ENCODE measurements at places on chromosomes 5 and 9.

- DNase-seq, result no peak
Measured at GRCh38 chr9:98010445-98010844, 27.3 kb downstream of the ANP32B start.

DNA sequence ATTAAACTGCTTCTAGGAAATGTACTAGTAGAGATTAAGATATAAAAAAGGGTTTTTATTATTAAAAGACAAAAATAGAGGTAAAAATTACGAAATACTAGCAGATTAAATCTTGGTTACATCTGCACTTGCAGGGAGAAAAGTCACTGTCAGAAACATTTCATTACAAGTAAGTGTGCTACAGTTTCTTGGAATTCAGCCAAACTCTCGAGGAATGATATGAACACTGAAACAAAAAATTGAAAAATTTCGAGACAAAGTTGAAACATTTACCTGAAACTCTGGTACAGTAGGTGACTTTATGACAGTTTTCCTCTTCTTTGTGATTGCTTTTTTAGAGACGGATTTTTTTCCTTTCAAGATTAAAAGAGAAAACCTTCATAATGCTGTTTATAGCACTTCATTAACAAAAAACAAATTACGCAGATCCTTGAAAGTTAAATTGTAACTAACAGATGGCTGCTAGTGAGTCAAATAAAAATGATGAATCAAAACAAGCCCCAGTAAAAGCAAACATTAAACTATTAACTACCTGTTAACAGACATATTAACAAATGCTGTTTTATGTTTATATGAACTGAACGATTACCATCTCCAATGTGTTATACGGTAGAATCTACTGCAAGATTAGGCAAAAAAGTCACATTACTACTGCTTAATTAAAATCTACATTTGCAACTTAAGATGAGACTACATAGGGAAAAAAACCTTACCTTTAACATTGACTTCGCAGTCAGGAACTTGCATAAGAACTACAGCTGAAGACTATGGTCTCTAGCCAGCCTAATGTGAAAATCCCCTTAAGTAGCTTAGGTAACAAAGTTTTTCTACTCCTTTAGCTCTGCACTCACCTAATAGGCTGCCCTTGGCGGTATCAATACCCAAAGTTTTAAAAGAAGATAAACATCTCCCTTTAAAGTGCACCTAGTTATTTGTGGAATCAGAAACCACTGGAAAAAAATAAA, 61.4 kb downstream of the RANBP6 start:
- no peak for DNase-seq

DNA sequence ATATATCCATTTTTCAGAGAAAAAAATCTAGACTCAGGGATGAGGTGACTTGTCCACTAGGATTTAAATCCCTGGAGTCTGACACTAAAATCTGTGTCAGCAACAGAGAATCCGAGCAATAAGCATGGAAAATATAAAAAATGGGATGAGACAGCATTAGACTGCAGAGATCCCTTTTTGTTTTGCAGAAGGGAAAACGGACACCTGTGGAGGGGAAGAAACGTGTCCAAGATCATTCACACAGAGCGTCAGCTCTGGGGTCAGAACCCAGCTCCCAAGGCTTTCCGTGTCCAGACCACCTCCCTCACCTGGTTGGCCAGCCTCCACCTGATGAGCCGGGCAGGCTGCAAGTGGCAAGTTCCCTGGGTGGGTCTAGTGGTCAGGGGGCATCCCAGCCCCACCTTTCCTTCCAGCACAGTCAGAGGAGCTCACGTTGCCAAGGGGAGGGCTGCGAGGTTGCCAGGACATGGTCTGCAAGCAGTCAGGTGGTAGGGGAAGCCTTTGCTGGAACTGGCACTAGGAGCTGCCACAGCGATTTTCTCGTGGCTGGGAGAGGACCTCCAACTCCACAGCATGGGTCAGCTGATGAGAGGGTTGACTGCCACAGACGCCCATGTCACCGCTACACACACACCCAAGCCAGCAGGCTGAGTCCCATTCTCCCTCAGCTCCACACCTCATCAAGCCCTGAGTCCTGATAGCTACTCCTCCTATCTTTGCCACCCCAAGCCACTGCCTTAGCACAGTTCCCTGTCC, 65.9 kb upstream of the CPLX2 start:
- DNase-seq, result no peak

GRCh38 chr9:29150606-29151005, 1577.3 kb upstream of the C9orf72 start:
- no peak for DNase-seq

- DNase-seq, result no peak
Measured at GRCh38 chr9:37155601-37156000, 35.2 kb downstream of the ZCCHC7 start.

- DNase-seq, result no peak
Measured at GRCh38 chr9:133026426-133026825, 4.4 kb upstream of the GTF3C5 start.

DNA sequence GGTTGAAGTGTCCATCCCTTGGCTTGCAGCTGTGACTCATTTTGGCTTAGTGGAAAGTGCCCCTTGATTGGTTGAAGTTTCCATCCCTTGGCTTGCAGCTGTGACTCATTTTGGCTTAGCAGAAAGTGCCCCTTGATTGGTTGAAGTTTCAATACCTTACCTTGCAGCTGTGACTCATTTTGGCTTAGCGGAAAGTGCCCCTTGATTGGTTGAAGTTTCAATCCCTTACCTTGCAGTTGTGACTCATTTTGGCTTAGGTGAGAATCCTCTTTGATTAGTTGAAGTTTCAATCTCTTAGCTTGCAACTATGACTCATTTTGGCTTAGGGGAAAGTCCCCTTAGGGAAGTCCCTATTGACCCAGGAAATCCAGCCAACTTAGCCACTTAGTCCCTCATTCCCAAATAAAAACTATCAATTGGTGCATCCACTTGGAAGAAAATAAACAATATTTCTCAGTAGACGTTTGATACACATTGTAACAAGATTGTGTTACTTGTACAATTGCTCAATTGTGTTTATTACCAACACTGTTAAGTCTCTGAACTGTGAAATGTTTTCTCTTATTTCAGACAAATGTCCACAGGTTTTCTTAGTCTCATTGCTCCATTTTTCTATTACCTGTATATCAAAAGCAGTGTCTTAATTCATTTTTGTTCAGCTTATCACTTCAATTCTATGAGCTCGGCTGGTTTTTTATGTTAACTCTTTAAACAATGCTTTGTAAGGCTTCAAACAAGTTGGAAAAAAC, 2308.8 kb upstream of the ACO1 start:
- no peak for DNase-seq

- DNase-seq, result no peak
Measured at GRCh38 chr5:58241389-58241788, 218.5 kb downstream of the PLK2 start.

DNA sequence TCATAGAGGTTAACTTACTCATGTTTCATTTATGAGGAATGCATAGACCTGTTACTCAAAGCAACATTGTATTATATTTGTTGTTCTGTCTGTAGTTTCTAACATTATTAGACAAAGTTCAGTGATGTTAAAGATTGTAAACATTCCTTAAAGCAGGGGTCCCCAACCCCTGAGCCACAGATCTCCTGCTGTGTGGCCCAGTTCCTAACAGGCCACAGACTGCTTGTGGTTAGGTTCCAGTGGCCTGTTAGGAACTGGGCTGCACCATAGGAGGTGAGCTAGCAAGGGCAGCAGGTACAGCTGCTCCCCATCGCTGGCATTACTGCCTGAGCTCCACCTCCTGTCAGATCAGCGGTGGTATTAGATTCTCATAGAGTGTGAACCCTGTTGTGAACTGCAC, 181.1 kb downstream of the KDM4C start:
- no peak for DNase-seq

DNA sequence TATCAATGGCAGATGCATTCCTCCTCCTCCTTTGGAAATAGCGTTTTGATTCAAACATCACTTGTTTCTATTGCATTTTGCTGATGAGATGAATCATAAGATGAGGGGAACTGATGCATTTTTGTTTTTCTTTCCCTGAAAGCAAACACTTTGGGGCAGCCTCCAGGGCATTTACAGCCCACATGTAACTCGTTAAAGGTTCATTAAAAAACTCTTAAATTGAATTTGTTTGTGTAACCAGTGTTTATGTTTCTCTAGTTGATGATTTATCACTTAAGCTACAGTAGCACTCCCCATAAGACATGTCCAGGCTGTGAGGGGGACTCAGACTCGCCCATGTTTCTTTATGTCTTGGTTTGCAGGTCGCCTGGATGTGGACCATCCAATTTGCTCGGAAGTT, 246.1 kb upstream of the ANKH start:
- no peak for DNase-seq

DNA sequence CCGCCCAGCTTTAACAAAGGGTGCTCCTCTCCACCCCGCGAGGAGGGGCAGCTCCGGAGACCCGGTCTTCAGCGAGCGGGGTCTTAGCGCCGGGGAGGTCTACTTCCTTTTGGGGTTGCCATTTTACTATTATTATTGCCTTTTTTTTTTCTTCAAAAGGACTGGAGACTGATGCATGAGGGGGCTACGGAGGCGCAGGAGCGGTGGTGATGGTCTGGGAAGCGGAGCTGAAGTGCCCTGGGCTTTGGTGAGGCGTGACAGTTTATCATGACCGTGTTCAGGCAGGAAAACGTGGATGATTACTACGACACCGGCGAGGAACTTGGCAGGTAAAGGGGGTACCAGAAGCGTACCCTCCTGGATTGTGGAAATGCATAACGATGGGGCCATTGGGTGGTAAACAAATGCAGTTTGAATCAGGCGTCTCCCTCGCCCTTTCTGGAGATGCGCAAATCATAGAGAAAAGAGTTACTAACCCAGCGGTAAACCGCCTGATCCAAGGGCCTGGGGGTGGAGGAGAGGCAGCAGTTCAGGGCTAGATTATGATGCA, 1.2 kb downstream of the DAPK1 start:
- DNase-seq, result no peak

GRCh38 chr5:149337736-149338135, 7.6 kb upstream of the GRPEL2 start:
- no peak for DNase-seq

GRCh38 chr9:76466299-76466605, 7.3 kb downstream of the GCNT1 start:
- no peak for DNase-seq

- DNase-seq, result no peak
Measured at GRCh38 chr5:157292599-157292998, 26.7 kb downstream of the CYFIP2 start.

- no peak for DNase-seq
Measured at GRCh38 chr5:140988100-140988499, 21.8 kb downstream of the PCDHAC2 start.

- no peak for DNase-seq
Measured at GRCh38 chr9:38662763-38663593, 42.6 kb upstream of the ANKRD18A start.

GRCh38 chr5:56910210-56910965, 992 bp downstream of the SETD9 start:
- DNase-seq, result no peak

GRCh38 chr9:5624655-5625054, 4.3 kb upstream of the RIC1 start:
- no peak for DNase-seq

DNA sequence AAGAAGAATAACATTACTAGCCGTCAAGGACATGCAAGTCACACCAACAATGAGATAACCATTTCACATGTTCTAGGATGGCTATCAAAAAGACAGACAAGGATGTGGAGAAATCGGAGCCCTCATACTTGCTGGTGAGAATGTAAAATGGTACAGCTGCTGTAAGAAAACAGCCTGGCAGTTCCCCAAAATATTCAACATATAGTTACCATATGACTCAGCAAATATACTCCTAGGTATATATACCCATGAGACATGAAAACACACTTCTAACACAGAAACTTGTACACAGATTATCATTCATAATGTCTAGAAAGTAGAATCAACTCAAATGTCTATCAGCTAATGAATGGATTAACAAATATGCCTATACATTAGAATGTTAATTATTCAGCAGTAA, 105.4 kb upstream of the PCAT7 start:
- DNase-seq, result no peak

DNA sequence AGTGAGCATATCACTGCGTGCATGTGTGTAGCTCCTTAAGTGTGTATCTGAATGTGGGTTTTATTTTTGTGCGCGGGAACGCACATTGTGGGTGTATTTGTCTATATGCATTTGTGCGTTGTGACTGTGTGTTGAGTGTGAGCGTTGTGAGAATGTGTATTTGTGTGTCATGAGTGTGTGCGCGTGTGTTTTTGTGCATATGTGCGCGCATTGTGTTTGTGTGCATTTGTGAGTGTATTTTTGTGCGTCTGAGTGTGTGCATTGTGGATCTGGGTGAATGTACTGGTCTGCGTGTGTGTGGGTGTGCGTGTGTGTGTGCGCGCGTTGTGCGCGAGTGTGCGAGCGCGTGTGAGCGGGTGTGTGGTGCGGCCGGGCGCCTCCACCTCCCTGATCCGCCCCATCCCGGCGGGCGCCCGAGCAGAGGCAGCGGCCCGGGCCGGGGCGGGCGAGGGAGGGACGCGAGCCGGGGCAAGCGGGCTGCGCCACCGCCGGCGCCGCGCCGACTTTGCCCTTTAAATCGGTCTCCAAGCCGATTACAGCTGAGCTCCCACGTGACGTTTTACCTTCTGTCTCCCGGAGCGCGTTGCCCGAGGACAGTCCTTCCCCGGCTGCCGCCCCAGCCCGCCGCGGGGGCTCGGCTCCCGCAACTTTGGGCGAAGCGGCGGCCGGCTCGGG, at the start of gene RASGRF2:
Gene RASGRF2, plus strand, starts transcription at position 596 of the 675 bp plus-strand sequence. CDS start 376 bp downstream, outside the sequence.
- no peak for DNase-seq

DNA sequence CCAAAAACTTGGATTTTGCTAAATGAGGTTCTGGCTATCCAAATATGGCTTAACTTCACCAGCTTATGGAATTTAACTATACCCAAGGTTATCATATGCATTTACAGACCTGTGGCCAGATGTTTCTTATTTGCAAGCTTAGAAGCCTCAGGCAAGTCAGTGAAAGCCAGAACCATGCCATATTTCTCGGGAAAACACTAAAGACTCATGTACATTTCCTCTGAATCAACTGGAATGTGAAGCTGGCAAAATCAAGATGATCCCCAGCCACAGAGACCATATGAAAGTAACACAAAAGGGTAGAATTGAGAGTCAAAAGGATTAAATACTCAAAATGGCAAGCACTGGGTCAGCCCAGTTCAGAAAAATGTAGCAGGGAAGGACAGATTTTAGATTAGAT, 76.4 kb upstream of the SLC1A1 start:
- no peak for DNase-seq

GRCh38 chr9:99003308-99003707, 59.6 kb downstream of the COL15A1 start:
- DNase-seq, result no peak

DNA sequence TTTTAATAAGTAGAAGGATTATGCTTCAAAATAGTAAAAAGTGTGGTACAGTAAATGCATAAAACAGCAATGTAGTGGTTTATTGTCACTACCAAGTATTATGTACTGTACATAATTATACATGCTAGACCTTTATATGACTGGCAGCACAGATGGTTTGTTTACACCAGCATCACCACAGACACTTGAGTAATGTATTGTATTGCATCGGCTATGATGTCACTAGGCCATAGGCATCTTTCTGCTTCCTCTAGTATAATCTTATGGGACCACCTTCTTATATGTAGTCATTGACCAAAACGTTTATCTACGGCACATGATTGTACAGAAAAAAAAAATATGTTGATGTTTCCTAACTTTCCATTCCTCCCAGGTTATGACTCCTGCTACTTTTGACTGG, 31.9 kb upstream of the SSBP2 start:
- no peak for DNase-seq

Data from C1 segment of cervical spinal cord (tissue), 14 donors.